ENCODE measurements at places on chromosomes 4 and X. TPM values are rescaled to one million over a fixed set of nuclear protein-coding genes. Genes with fewer than 3 reads are reported as not detected.

DNA sequence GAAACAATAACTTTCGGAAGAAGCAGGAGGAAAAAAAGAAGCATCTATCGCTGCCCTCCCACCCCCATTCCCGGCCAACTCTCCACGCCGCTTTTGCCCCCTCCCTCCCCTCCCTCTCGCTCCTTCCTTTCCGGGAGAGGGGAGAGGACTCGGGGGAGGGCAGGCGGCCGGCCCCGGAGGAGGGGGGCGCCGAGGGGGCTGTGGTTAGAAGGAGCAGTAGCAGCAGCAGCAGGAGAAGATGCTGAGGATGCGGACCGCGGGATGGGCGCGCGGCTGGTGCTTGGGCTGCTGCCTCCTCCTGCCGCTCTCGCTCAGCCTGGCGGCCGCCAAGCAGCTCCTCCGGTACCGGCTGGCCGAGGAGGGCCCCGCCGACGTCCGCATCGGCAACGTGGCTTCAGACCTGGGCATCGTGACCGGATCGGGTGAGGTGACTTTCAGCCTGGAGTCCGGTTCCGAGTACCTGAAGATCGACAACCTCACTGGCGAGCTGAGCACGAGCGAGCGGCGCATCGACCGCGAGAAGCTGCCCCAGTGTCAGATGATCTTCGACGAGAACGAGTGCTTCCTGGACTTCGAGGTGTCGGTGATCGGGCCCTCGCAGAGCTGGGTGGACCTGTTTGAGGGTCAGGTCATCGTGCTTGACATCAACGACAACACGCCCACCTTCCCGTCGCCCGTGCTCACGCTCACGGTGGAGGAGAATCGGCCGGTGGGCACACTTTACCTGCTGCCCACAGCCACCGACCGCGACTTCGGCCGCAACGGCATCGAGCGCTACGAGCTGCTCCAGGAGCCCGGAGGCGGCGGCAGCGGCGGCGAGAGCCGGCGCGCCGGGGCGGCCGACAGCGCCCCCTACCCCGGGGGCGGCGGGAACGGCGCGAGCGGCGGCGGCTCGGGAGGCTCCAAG lies 1.3 kb downstream of the PCDH7 start:
- DNase-seq = peak; percentile 61
- H3K27ac ChIP-seq = peak overlapping the region; percentile 93
- H3K27me3 ChIP-seq = peaks cover 46% of the 10 kb centered on the region
- H3K4me3 ChIP-seq = peak overlapping the region; percentile 82
- H3K4me1 ChIP-seq = peaks cover 21% of the 10 kb centered on the region
- no peaks in the 10 kb centered on the region for H3K36me3 ChIP-seq

DNA sequence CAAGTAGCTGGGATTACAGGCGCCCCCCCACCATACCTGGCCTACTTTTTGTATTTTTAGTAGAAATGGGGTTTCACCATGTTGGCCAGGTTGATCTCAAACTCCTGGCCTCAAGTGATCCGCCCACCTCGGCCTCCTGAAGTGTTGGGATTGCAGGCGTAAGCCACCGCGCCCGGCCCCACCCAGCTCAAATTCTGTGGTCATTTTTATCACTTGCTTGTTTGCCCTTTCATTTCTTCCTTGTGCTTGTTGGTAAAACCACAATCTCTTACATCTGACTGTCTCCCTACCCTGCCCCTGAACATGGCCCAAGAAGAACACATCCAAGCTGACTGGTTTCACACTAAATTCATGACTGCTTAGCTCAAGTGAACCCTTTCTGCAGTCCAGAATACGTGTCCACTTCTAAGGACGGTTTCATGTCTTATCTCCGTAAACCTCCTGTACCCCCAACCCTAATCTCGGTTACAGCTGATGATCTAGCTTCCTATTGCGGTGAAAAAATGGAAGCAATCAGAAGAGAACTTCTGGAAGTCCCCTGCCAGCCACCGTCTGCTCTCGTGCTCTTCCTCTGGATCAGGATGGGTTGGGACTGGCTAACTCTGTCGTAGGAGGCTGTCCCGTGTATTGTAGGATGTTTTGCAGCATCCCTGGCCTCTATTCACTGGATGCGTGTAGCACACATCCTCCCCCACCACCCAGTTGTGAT lies 5.4 kb upstream of the RS1 start:
- peaks cover 1% of the 10 kb centered on the region for H3K4me1 ChIP-seq
- DNase-seq = no peak
- H3K4me3 ChIP-seq = no peak overlapping the region
- no peaks in the 10 kb centered on the region for H3K36me3 ChIP-seq
- no peaks in the 10 kb centered on the region for H3K27me3 ChIP-seq

DNA sequence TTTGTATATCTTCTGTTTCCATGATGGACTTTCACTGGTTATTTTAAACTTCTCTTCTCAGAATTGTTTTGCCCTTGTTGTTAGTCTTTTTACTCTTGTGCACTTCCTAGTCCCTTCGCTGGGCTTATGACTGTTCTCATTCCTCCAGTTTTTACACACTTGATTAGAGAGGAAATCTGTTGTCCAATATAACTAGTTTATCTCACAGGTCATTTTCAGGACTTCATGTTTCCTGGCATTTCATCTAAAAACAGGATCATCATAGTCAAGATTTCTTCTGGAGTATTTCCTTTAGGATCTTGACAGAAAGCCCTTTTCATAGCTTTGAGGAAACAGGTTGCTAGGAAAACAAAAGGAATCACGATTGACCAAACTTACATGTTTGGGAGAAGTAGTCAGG lies 3.0 kb downstream of the FNIP2 start:
- no peaks in the 10 kb centered on the region for H3K36me3 ChIP-seq
- H3K4me1 ChIP-seq = peaks cover 45% of the 10 kb centered on the region
- no peaks in the 10 kb centered on the region for H3K27me3 ChIP-seq

CCNB3 gene
- total RNA-seq = 0.75 TPM

GRCh38 chr4:99624141-99624719 lies 33.4 kb downstream of the C4orf54 start:
- DNase-seq = no peak
- H3K4me1 ChIP-seq = no peaks in the 10 kb centered on the region
- H3K36me3 ChIP-seq = peaks cover 2% of the 10 kb centered on the region
- H3K27me3 ChIP-seq = no peaks in the 10 kb centered on the region
- H3K4me3 ChIP-seq = no peak overlapping the region

- no peak overlapping the region for H3K27ac ChIP-seq
- no peak for DNase-seq
- no peaks in the 10 kb centered on the region for H3K4me1 ChIP-seq
- H3K27me3 ChIP-seq = no peaks in the 10 kb centered on the region
These were observed 313.0 kb downstream of the ARHGAP10 start for GRCh38 chr4:148044912-148045352.

DNA sequence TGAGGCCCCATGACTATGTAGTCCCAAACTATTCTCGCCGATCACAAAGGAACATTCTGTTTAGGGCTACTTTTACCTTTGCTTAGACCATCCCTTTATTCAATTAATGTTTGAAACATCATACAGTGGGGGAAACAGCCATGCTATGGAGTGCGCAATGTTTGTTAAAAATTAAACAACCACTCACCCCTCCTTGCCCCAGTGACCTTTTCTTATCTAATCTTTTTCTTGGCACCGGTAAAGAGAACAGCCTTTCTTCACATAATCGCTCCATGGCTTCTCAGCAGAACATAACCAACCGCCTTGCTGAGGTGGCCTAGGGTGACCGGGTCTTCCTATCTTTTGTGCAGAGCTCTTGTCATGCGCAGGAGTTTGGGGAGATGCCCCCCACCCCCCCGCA lies 152.6 kb downstream of the VCX3A start:
- peak overlapping the region; percentile 4 for H3K4me3 ChIP-seq
- no peaks in the 10 kb centered on the region for H3K27me3 ChIP-seq
- peaks cover 30% of the 10 kb centered on the region for H3K4me1 ChIP-seq
- no peak overlapping the region for H3K27ac ChIP-seq

PDZD4 gene
- 4.8 TPM for total RNA-seq

GRCh38 chr4:53563824-53564223 lies 27.5 kb downstream of the LNX1 start:
- peaks cover 7% of the 10 kb centered on the region for H3K4me1 ChIP-seq
- H3K36me3 ChIP-seq = peaks cover 10% of the 10 kb centered on the region
- no peaks in the 10 kb centered on the region for H3K27me3 ChIP-seq
- no peak overlapping the region for H3K4me3 ChIP-seq

GRCh38 chr4:23654791-23655190 lies 235.1 kb downstream of the PPARGC1A start:
- H3K4me3 ChIP-seq = no peak overlapping the region
- H3K4me1 ChIP-seq = no peaks in the 10 kb centered on the region
- H3K36me3 ChIP-seq = no peaks in the 10 kb centered on the region
- no peaks in the 10 kb centered on the region for H3K27me3 ChIP-seq
- no peak overlapping the region for H3K27ac ChIP-seq

DNA sequence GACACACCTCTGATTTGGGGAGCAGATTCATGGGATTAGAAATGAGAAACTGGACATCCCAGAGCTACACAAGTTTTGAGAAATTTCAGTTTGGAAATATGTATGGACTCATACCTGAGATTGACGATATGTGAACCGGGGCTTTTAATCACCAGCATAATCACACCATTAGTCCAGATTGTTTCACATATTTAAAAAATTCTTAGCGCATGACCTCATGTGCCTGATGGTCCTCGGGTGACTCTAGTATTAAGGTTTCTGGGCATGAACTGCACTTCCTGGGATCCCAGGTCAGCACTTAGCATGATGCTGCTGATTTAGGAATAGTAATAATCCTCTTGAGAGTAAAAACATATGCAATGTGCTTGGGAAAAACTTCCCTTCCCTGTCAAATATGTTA lies 91.9 kb upstream of the BCOR start:
- no peaks in the 10 kb centered on the region for H3K4me1 ChIP-seq
- peaks cover 4% of the 10 kb centered on the region for H3K27me3 ChIP-seq
- no peak overlapping the region for H3K4me3 ChIP-seq
- H3K27ac ChIP-seq = no peak overlapping the region

NOX1 gene
- not detected for total RNA-seq

GRCh38 chrX:70476166-70476933 lies 31.7 kb downstream of the DLG3 start:
- DNase-seq = no peak
- H3K4me3 ChIP-seq = no peak overlapping the region
- H3K4me1 ChIP-seq = peaks cover 65% of the 10 kb centered on the region
- H3K27ac ChIP-seq = peak overlapping the region; percentile 94

GRCh38 chr4:53937918-53938317 lies 126.5 kb downstream of the CHIC2 start:
- H3K36me3 ChIP-seq = peaks cover 4% of the 10 kb centered on the region
- H3K27me3 ChIP-seq = peaks cover 3% of the 10 kb centered on the region
- H3K27ac ChIP-seq = no peak overlapping the region
- peaks cover 2% of the 10 kb centered on the region for H3K4me1 ChIP-seq

GAB3 gene
- total RNA-seq = 0.13 TPM

DNA sequence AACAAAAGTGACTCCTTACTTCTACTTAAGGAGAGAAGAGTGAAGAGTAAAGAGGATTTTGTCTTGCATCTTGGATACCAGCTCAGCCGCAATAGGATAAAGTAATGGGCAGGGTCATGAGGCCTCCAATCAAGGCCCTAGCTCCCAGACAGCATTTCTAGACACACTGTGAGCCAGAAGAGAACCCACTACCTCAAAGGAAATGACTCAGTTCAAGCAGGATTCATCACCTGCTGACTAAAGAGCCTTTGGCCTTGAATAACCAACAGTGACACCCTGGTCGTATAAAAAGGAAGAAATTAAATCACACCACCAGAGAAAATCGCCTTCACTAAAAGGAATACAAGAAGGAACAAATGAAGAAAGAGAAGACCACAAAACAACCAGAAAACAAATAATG lies 416.1 kb downstream of the PCDH18 start:
- H3K36me3 ChIP-seq = no peaks in the 10 kb centered on the region
- H3K27me3 ChIP-seq = no peaks in the 10 kb centered on the region
- no peak overlapping the region for H3K4me3 ChIP-seq
- no peak for DNase-seq
- H3K27ac ChIP-seq = no peak overlapping the region
- H3K4me1 ChIP-seq = no peaks in the 10 kb centered on the region

DNA sequence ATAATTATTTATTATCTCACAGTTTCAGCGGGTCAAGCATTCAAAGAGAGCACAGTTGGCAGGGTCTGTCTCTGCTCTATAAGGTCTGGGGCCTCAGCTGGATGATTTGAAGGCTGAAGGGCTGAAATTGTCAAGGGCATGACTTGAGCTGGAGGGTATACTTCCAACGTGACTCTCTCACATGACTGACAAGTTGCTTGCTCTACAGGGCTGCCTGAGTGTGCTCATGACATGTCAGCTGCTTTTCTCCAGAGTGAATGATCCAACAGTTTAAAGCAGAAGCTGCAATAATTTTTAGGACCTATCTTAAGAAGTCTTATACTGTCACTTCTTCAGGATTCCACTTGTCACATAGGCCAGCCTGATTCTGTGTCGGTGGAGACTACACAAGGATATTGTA lies 51.2 kb downstream of the TIGD2 start:
- H3K4me1 ChIP-seq = no peaks in the 10 kb centered on the region
- H3K36me3 ChIP-seq = no peaks in the 10 kb centered on the region
- H3K27me3 ChIP-seq = no peaks in the 10 kb centered on the region
- DNase-seq = no peak
- H3K27ac ChIP-seq = no peak overlapping the region

DNA sequence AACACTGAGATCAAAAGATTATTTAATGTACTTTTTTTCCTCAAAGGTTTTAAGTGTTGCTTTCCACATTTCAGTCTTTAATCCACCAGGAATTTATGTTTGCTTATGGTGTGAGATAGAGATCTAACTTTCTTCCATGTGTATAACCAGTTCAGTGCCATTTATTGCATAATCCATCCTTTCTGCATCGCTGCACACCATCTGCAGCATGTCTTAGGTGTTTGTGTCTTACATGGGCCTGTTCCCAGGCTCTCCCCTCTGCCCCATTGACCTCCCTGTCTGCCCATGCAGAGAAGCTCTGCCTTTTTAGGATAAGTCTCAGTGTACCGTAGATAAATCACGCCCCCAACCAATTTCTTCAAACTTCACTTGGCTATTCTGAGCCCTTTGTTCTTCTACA lies 30.3 kb downstream of the NSDHL start:
- H3K27ac ChIP-seq = no peak overlapping the region
- no peaks in the 10 kb centered on the region for H3K27me3 ChIP-seq
- H3K36me3 ChIP-seq = peaks cover 18% of the 10 kb centered on the region
- no peak for DNase-seq

- peaks cover 2% of the 10 kb centered on the region for H3K36me3 ChIP-seq
- no peak overlapping the region for H3K27ac ChIP-seq
- H3K27me3 ChIP-seq = no peaks in the 10 kb centered on the region
- H3K4me3 ChIP-seq = no peak overlapping the region
- H3K4me1 ChIP-seq = no peaks in the 10 kb centered on the region
These were observed 586.1 kb downstream of the ADGRL3 start for GRCh38 chr4:61786211-61786610.

GRCh38 chr4:23938796-23939195 lies 48.9 kb upstream of the PPARGC1A start:
- H3K36me3 ChIP-seq = no peaks in the 10 kb centered on the region
- no peaks in the 10 kb centered on the region for H3K4me1 ChIP-seq
- H3K27ac ChIP-seq = no peak overlapping the region
- H3K4me3 ChIP-seq = no peak overlapping the region
- no peak for DNase-seq
- no peaks in the 10 kb centered on the region for H3K27me3 ChIP-seq

Data from progenitor cell of endocrine pancreas (in vitro differentiated cells).